ENCODE measurements at places on chromosomes 6 and 20.
A peak's percentile ranks its signal among the peaks of the same experiment; 100 is the strongest.

DNA sequence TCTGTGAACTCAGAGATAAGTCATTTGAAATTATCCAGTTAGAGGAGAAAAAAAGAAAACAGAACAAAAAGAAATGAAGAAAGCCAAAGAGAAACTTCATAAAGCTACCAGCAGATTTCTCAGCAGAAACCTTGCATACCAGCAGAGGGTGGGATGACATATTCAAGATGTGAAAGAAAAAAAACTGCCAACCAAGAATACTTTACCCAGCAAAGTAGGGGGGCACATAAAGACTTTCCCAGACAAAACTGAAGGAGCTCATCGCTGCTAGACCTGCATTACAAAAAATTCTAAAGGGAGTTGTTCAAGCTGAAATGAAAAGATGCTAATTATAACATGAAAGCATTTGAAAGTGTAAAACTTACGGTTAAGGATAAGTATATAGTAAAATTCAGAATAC lies 246.3 kb downstream of the FNDC1 start:
- DNase-seq, result no peak

DNA sequence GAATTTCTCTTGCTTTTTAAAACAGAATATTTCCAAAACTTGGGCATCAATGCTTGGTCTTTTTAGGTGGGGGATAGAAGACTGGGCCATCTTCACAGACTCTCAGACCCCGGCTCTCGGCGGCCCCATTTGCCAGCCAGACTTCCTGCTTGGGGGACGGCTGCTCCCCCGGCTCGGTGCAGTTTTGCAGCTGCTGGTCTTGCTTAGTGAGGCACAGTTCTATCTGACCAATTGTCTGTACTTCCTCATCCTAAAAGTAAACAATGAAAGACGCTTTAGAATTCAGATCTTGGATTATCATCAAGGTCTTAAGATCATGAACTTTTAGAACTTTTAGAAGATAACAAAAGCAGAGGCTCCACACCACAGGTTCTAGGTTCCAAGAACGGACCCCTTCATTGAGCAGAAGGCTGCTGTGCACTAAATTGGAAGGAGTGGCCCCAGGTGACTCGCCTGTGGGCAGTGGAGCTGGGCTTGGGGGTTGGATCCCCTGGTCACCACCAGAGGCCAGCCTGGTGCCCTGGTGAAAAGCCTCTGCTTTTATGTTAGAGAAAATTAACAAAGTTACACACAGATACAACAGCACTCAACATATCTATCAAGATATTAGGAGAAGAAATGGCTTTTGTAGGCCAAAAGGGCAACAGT lies 26.7 kb downstream of the RNASET2 start:
- DNase-seq, result no peak

GRCh38 chr6:136426627-136427377 lies 123.4 kb downstream of the MAP7 start:
- DNase-seq, result no peak

DNA sequence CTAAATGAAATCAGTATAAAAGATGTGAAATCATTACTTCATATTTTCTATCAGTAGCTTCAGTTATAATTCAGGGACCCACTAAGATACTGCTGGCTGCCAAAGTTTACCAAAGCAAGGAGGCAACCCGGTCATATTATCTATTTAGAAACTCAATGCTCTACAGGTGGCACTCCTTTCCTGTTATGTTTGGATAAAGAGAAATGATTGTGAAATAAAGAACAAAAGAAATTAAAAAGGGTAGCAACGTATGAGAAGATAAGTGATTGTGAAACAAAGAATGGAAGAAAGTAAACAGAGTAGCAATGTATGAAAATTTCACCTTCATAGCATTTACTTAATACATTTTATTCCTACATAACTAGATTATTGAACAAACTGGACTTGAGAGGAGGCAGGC lies 45.2 kb downstream of the RSPH3 start:
- no peak for DNase-seq

DNA sequence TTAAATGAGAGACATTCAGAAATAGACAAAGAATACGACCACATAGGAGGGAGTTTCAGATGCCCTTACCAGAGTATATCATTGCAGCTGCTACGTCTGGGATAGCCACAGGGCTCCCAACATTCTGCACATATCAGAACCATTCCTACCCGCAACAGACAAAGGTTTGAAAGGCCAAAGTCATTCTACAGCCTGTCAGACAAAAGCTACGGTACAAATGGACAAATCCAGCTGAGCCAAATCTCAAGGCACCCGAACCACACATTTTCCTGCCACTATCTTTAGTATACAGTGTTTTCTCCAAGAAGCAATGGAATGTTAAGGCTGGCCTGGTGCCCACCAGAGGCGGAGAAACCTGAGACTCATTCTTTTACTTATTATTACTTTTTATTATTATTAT lies 30.5 kb upstream of the LYRM2 start:
- no peak for DNase-seq

DNA sequence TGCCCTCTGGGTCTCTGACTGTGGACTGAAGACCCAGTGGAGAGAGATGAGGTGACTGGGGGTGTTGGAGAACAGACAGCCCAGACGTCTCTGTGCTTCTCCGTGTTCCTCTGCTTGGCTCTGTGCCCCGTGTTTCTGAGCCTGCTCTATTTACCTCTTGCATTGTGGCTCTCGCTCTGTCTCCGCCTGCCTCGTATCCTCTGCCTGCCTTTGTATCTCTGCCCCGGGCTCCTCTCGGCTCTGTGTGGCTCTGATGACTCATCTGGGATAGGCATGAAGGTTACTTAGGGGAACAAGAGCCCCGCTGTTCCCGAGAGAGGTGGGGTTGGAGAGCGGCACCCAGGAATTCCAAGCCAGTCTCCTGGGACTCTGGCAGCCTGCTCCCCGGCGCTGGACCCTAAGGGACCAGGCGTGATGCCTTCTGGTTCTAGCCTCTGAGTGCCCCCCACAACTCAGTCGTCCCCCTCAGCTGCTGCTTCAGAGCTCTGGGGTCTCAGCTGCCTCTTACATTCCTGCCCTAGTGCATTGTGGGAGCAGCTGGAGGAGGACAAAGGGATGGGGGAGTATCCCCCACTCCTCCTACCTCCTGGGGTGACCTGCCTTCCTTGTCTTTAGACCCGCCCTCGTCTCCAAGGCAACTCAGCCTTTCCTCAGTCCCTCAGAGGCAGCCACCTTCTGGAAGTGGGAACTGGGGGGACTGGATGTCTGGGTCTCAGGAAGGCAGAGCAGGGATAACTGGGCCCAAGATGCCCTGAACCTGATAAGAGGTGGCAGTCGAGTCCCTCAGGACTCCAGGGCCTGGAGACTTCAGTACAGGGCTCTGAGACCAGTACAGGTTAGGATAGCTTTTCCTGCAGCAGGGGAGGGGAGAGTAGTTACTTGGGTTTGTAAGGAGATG lies 1.9 kb downstream of the DDR1 start:
- peak; percentile 11 for DNase-seq

DNA sequence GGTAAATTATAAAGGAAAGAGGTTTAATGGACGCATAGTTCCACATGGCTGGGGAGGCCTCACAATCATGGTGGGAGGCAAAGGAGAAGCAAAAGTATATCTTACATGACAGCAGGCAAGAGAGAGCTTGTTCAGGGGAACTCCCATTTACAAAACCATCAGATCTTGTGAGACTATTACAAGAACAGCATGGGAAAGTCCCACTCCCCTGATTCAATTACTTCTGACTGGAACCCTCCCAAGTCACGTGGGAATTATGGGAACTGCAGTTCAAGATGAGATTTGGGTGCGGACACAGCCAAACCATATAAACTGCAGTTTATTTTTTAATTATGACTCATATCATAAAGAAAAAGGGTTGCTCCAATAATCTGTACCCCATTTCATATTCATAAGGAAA lies 22.3 kb upstream of the HLA-DQA2 start:
- no peak for DNase-seq

GRCh38 chr6:170575250-170575649 lies 9.2 kb downstream of the PDCD2 start:
- DNase-seq, result no peak

- DNase-seq, result no peak
These were observed 41.4 kb upstream of the LAMA2 start for GRCh38 chr6:128841518-128841917.

GRCh38 chr6:70380252-70380651 lies 33.1 kb upstream of the FAM135A start:
- no peak for DNase-seq

DNA sequence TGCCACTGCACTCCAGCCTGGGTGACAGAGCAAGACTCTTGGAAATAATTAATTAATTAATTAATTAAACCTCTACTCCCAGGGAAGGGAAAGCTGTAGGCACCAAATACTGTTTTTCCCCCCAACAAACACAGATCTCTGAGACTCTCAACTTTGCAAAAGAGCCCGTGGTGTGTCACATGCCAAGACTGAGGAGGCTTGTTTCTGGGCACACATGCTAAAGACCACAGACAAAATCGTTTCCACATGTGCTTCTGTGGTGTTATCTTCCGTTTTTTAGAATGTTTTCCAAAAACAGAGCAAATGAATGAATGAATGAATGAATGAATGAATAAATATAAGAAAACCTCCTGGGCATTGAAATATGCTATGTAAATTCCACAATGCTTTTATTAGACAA lies 55.6 kb upstream of the ATXN1 start:
- DNase-seq, result no peak

- DNase-seq, result no peak
These were observed 100.9 kb downstream of the TMEM200A start for GRCh38 chr6:130466748-130467061.

DNA sequence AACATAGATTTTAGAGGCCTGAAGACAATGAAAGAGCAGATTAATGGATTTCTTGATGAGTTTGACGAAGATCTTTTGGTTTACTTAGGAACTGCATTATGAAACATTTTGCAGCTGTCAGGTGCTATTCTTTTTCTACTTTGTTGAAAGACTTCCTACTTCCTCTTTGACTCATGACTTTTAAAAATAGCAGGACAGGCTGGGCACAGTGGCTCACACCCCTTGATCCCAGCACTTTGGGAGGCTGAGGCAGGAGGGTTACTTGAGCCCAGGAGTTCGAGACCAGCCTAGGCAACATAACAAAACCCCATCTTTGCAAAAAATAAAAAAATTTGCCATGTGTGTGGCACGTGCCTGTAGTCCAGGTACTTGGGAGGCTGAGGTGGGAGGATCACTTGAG lies 52.0 kb downstream of the ITCH start:
- no peak for DNase-seq

GRCh38 chr20:58870293-58871014 lies 17.9 kb downstream of the GNAS start:
- DNase-seq, result peak; percentile 55

DNA sequence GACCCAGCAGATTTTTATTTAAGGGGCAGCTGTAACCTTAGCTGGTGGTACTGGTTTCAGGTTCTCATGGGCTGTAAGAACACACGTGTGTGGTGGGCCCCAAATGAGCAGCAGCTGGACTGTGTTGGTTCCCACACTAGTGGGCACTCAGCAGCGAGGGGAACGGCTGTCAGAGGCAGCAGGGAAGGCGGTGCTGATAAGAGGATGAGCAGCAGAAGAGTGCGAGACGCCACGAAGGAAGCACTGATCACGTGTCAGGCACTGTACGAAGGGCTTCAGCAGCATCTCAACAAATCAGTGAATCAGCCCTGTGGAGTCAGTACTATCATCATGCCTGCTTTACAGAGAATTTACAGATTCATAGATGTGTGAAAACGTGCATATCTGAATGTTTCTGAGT lies 41.0 kb upstream of the EMILIN3 start:
- DNase-seq, result no peak

DNA sequence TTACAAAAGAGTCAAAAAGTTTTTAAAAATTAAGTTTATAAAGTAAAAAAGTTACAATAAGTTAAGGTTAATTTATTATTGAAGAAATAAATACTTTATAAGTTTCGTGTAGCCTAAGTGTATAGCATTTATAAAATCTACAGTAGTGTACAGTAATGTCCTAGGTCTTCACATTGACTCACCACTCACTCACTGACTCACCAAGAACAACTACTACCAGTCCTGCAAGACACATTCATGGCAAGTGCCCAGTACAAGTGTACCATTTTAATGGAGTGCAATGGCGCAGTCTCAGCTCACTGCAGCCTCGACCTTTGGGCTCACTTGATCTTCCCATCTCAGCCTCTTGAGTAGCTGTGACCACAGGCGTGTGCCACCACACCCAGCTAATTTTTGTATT lies 128.2 kb downstream of the GPX5 start:
- no peak for DNase-seq

DNA sequence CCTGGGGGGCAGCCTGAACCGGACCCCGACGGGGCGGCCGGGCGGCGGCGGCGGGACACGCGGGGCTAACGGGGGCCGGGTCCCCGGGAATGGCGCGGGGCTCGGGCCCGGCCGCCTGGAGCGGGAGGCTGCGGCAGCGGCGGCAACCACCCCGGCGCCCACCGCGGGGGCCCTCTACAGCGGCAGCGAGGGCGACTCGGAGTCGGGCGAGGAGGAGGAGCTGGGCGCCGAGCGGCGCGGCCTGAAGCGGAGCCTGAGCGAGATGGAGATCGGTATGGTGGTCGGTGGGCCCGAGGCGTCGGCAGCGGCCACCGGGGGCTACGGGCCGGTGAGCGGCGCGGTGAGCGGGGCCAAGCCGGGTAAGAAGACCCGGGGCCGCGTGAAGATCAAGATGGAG lies 636 bp downstream of the SRF start:
- DNase-seq, result no peak

DNA sequence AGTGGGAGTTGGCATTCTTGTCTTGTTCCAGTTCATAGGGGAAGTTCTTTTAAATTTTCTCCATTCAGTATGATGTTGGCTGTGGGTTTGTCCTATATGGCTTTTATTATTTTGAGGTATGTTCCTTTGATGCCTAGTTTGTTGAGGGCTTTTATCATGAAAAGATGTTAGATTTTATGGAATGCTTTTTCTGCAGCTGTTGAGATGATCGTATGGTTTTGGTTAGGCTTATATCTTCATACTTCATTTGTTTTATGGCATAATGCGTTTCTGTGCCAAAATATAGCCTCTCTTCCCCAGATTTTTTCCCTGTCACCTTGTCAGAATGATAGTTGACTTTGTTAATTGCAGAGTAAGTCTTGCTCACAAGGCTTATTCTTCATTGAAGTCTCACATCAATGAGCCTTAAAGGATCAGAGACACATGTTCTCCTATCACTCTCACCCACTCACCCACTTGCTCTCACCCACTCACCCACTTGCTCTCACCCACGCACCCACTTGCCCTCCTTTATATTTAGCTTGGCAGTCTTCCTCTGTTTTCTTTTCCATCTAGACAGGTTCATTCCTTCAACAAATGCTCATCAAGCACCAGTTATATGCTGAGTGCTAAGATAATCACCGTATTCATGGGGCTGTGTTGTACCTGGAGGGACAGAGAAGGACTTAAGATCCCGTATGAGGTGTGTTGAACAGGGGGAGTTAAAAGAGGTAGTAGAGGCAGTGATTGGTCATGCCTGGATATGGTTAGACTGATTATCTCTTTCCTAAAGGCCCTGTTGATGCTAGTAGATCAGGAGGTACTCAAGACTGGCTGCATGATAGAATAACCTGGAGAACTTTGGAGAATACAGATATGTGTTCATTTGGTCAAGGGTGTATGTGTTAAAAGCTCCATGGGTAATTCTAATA lies 19.3 kb downstream of the UST start:
- no peak for DNase-seq

- no peak for DNase-seq
These were observed 130.4 kb downstream of the MOXD1 start for GRCh38 chr6:132270726-132271402.

All from NCI-H2107 (cell line).